ENCODE measurements at places on chromosomes 6 and 20.

- no peak for DNase-seq
Observed at GRCh38 chr6:24690593-24690992, 23.7 kb downstream of the ACOT13 start.

- DNase-seq, result no peak
Observed at GRCh38 chr20:5039255-5039657, 37.9 kb upstream of the SLC23A2 start.

DNA sequence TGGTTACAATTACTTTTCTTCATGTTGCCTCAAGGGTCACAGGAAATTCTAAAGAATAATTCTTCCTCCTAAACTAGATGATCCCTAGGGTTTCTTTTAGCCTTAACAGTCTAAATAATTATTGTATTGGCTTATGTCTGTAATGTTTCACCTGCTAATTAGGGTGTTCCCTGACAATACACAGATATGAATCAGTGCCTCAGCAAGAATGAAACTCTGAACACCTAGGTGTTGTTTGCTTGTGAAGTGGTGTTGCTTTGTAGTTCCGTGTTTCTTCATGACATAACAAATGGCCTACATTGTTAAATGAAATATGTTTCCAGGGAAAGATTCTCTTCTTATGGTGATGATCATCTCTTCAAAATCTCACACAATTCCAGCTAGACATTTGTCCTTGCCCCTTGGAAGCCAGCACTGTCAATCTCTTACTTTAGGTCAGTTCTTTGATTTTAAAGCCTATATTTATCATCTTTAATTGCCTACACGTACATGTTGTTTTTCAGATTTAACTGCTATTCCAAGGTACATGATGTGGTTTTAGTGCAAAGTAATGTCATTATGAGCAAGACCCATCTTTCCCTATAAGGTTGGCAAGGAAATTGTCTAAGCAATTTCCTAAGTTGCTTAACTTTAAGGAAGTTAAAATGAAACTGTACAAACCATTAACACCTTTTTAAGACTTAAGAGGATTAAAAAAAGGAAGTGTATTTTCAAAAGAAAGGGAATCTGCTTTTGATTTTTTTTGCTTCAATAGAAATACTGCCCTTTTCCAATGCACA is 111.9 kb downstream of the TBC1D7 start:
- DNase-seq, result no peak

- no peak for DNase-seq
Observed at GRCh38 chr20:51727872-51728271, 40.3 kb downstream of the ATP9A start.

- DNase-seq, result no peak
Observed at GRCh38 chr6:13427316-13427715, 60.1 kb downstream of the GFOD1 start.

GRCh38 chr20:41436679-41437078 is 70.1 kb upstream of the EMILIN3 start:
- no peak for DNase-seq

DNA sequence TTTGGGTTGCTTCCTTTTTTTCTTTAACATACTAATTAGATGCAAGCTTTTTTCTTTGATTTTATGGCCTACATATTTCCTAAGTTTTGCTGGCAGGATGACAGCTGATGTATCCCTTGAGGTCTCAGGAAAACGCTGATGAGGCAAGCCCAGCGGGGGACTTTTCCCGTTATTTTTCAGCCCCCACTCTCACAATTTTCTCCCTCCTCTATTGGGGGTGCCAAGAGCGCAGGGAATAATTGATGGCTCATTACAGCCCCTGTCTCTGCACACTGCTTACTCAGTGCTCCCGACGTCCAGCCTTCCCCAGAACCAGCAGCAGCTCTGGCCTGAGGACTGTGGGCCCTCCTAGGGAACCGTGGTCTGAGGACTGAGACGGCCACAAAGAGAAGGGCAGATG is 38.6 kb upstream of the VSTM2L start:
- DNase-seq, result no peak

GRCh38 chr6:149112976-149113375 is 204.5 kb upstream of the TAB2 start:
- no peak for DNase-seq

DNA sequence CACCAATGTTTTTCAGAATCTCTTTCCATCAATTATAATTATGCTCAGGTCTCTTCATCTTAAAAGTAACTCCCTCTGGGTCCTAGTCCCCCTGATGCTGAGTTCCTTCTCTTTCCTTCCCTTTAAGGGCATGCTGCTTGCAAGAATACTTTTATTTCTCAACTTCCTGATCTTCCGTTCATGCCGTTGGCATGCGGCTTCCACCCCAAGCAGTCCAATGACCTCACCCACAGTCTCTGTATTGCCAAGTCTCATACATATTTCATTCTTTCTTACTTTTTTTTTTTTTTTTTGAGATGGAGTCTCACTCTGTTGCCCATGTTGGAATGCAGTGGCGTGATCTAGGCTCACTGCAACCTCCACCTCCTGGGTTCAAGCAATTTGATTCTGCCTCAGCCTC is 83.5 kb downstream of the NDUFAF5 start:
- no peak for DNase-seq

GRCh38 chr6:5084360-5084780 is 771 bp upstream of the PPP1R3G start:
- no peak for DNase-seq

DNA sequence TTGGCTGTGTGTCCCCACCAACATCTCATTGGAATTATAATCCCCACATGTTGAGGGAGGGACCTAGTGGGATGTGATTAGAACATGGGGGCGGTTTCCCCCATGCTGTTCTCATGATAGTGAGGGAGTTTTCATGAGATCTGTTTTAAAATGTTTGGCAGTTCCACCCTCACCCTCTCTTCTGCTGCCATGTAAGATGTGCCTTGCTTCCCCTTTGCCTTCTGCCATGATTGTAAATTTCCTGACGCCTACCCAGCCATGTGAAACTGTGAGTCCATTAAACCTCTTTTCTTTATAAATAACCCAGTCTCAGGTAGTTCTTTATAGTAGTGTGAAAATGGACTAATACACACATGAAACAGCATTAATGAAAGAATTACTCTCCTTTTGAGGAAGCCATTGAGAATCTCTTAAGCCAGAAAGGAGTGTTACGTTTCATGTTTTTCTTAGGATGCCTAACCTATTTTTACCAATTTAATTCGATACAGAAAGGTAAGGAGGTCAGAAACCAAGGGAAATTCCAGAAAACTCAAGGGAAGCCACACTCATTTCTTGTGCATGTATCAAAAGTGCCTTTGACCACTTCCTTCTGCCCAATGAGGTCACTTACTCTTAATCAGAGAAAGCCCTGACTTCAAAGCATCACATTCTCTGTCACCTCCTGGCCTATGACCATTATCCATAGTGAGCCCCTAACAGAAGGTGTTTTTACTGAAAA is 24.7 kb upstream of the HINT3 start:
- no peak for DNase-seq

DNA sequence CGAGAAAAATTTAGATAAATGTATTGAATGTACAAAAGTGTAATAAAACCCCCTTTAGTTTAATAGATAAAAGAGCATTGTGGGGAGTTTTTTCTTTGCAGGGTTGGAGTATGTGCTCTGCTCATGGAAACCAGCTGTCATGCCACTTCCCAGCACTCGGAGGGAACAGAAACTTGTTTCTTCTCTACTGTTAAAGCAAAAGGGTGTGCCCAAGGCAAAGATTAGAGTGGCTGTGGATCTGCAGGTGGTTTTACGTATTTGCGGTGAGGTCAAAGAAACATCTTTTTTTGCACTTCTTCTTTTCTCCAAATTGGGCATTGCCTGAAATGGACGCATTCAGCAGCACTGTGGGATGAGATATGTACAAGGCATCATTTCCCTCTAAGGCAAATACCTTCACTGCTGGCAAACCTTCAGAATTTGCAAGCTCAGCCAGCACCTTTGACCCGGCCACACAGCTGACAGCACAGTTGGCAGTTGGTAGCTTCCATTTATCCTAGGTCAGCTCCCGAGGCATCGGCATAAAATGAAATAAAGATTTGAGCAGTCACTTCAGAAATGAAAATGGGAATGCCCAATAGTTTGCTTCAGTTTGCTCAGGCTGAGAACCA is 178.4 kb upstream of the EYA4 start:
- DNase-seq, result no peak

- DNase-seq, result no peak
Observed at GRCh38 chr6:86153521-86153920, 510.8 kb upstream of the SYNCRIP start.

GRCh38 chr6:4636881-4637224 is 139.4 kb upstream of the CDYL start:
- peak; percentile 37 for DNase-seq

GRCh38 chr6:53862662-53863462 is 68.1 kb downstream of the LRRC1 start:
- DNase-seq, result no peak

DNA sequence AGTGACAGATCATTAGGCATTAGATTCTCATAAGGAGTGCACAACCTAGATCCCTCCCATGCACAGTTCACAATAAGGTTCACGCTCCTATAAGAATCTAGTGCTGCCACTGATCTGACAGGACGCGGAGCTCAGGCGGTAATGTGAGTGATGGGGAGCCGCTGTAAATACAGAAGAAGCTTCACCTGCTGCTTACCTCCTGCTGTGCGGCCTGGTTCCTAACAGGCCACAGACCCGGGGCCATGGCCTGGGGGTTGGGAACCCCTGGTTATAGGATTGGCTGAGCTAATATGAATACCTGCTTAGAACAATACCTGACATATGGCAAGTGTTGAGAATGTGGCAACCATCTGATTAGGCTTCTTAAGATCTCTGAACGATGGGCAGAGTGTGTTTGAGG is 2.4 kb downstream of the PNPLA1 start:
- no peak for DNase-seq

DNA sequence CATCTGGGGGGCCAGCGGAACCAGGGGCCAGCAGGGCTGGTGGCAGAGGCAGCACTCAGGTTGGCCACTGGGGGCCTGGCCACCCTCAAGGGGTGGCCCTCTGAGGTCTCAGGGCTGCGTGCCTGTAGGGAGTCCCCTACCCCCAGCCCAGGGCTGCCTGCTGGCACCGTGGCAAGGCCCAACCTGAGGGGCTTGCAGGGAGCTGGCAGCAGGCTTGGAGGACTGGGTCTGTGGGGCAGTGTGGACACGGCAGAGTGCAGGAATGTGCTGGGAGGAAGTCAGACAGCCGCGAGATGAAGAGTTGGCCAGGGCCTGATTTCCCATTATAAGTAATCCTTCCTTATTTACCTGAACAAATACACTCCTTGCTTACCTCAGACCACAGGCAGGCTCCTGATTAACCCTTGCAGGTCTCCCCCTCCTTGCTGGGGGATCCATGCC is at the start of gene SPDEF:
TSS of gene SPDEF (minus strand) at position 299 of the 441 bp plus-strand sequence. CDS start 11,874 bp downstream, outside the sequence.
- peak; percentile 21 for DNase-seq

GRCh38 chr20:623704-624103 is 13.6 kb upstream of the TCF15 start:
- no peak for DNase-seq

DNA sequence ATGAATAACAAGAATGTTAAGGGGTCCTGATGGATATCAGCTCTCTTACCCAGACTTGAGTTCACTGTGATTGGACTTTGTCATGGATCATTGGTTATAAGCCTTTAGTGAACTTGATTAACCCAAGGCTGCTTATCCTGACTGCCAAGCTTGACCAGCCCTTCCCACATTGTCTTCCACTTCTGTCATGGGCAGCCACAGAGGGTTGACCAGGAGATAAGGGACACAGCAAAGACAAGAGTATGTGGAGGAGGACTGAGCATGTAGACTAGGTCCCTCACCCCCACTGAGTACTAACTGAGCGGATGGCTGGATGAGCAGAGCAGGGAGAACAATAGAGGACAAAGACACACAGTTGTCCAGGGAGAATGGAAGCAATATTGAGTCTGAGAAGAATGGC is 52.5 kb downstream of the FAXC start:
- no peak for DNase-seq

- no peak for DNase-seq
Observed at GRCh38 chr6:158801655-158802294, 17.4 kb downstream of the EZR start.

GRCh38 chr6:53866226-53866625 is 71.4 kb downstream of the LRRC1 start:
- DNase-seq, result no peak

DNA sequence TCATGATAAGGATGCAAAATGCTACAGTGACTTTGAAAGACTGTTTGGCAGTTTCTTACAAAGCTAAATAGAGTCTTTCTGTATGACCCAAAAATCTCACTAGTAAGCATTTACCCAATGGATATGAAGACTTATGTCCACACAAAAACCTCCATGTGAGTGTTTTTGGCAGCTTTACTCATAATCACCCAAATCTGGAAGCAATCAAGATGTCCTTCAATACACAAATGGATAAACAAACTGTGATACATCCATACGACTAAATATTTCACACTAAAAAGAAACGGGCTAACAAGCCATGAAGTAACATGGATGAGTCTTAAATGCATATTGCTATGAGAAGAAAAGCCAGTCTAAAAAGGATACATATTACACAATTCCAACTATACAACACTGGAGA is 117.2 kb downstream of the PDE10A start:
- no peak for DNase-seq

DNA sequence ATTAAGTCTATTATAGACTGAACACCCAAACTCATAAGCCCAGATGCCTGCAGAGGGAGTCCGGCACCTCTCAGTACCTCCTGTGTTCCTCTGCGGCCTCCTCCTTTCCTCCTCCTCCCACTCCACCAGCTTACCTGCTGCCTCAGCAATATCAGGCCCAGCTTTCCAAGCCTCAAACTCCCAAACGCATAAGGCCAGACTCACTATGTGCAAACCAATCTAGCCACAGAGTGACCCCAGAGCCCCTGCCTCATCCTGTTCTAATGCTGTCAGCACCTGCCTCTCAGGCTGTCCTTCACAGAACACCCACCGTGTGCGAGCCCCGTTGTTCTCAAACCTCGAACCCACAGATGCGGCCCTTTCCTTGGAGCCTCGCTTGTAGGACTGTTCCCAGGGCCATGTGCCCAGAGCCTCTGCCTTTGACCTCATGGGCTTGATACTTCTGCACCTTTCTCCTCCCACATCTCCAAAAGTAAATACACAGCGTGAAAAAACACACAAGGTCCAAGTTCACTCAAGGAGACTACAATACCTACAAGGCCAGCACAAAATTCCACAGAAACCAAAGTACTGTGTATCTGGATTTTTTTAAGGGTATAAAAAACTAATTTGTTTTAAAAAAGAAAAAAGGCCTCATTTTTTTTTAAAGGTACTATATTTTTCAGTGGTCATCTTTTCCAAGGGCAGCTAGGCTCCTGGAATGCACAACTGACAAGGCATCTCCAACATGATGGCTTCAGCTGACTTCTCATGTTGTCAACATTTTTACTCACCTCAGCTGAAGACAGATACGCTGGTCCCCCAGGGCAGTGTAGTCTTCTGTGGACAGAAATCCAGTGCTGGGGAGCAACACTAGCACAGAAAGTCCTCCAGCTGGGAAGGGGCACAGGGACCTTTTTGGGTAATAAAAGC is 52.3 kb downstream of the ABHD12 start:
- no peak for DNase-seq
